ENCODE measurements at places on chromosomes 7 and 10.

GRCh38 chr7:151428378-151429236 lies 11.3 kb downstream of the CRYGN start:
- DNase-seq, result peak; percentile 47

GRCh38 chr7:43072530-43072929 lies 39.9 kb upstream of the HECW1 start:
- DNase-seq, result no peak

- DNase-seq, result peak; percentile 27
Observed at GRCh38 chr10:42482411-42482810, 156.0 kb downstream of the ZNF33B start.

- DNase-seq, result no peak
Observed at GRCh38 chr10:26357203-26357602, 80.9 kb upstream of the APBB1IP start.

DNA sequence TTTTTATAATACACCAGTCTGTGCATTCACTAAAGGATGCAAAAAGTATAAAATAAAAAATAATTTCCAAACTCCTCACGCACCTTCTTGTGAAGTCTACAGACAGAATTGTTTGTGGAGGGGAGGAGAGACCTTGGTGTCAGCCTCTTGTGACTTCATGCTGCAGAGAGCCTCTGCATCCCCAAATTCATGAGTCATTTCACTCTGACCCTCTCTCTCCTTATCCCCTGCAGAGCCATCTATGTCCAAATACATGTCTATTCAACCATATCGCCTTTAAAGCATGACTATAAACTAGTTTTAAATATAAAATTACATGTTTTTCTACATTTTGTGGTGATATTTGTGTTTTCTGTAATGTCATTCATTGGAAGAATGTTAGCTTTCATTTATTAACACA lies 6.0 kb downstream of the CREB5 start:
- DNase-seq, result peak; percentile 31

DNA sequence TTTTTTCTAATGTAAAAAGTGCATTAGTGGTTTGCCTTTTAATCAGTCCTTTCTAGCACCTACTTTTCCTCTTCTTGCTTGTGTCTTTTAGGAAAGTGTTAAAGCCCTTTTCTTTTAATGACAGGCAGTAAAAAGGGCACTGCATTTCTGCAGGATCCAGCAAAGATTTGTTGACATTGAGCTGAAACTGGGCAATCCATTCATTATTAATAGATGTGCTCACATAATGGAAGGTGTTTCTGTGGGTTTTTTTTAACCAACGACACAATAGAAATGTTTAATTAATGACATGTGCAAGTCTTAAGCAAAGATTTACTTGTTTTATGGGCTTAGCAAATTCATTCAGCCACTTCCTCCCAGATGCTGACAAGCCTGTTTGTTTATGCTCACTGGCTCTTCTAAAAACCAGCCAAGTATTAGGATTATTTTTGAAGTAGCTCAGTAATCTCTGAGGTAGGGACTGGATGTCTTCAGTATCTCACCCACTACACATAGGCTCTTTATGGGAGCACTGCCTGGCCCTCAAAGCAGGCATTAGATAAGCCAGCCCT lies 1201.1 kb downstream of the SORCS1 start:
- no peak for DNase-seq

DNA sequence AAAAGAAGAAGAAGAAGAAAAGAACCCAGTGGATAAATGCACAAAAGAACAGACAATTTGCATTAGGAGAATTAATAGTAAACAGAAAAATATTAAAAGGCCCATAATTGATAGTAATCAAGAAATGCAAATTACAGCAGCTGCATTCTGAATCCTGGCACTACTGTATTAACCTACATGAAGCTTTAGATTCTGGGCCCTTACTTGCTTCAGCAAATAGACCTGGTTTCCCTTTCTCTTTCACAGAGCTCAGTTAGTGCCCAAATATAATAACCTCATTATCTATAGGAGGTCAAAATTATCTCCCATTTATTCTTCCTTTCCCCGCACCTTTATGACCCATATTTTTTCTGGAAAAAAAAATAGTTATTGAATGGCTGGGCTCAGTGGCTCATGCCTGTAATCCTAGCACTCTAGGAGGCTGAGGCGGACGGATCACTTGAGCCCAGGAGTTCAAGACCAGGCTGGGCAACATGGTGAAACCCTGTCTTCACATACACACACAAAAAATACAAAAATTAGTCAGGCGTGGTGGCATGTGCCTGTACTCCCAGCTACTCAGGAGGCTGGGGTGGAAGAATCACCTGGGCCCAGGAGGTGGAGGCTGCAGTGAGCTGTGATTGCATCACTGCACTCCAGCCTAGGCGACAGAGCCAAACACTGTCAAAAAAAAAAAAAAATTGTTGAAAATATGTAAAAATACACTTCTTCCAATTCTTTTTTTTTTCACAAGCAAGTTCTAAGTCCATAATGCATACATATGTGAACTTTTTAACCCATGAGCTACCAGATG lies 36.0 kb upstream of the PIK3AP1 start:
- DNase-seq, result no peak

- no peak for DNase-seq
Observed at GRCh38 chr10:85602306-85602705, 764.3 kb downstream of the GRID1 start.
